Activated T-cell treated with anti-CD3 and anti-CD28 coated beads, Interleukin-2, amount 50 U/mL, for 4 hours (primary cell): ENCODE measurements at places on chromosomes 2 and 18. TPM values are rescaled to one million over a fixed set of nuclear protein-coding genes. Genes with fewer than 3 reads are reported as not detected.

DNA sequence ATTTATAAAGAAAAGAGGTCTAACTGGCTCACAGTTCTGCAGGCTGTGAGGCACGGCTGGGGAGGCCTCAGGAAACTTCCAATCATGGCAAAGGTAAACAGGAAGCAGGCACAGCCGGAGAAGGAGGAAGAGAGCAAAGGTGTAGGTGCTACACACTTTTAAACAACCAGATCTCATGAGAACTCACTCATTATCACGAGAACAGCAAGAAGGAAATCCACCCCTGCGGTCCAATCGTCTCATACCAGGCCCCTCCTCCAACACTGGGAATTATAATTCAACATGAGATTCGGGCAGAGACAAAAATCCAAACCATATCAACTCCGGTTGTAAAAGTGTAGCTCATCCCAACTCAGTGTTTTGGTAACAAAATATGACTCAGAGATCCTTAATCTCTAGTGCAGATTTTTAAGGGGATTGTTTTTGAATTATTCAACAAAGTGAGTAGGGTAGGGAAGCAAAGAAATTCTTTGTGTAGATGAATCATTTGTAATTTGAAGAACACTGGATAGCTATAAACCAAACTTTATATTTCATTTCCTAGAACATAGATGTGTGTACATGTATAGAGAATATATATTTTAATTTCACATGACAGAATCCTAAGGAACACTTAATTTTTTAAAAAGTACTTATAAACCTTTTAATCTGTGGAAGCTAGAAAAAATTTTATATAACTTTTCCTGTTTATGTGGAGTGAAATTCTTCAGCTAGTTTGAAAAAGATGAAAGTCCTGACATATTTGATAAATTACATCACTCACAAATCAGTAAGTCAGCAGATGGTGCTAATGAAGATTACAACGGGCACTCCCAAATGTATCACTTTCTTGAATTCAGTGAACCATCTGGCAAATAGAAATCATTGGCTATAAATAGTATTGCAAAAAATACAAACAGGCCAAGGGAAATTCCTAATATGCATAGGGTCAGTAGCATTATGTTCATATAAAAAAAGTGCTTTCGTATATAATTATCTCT, 130.1 kb downstream of the OLA1 start:
- no peak for DNase-seq

GRCh38 chr18:26536032-26536431, 12.3 kb downstream of the KCTD1 start:
- DNase-seq: no peak

DNA sequence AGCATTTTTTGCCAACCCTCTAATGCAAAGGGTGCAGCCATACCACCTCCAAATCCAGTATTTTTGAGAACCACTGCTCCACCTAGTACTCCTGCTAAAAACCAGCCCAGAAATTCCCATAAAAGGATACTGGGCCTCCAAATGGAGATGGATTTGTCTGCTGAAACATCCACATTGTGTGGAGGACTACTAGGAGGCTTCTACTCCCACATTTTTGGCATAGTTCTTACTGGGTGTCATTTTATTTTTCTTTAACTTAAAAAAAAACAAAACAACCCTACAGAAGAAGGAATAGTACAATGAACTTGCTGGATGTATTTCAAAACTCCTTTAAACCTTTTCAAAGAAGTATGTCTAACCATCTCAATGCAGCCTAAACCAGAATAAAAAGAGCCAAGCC, 219.2 kb downstream of the SRBD1 start:
- no peak for DNase-seq

DNA sequence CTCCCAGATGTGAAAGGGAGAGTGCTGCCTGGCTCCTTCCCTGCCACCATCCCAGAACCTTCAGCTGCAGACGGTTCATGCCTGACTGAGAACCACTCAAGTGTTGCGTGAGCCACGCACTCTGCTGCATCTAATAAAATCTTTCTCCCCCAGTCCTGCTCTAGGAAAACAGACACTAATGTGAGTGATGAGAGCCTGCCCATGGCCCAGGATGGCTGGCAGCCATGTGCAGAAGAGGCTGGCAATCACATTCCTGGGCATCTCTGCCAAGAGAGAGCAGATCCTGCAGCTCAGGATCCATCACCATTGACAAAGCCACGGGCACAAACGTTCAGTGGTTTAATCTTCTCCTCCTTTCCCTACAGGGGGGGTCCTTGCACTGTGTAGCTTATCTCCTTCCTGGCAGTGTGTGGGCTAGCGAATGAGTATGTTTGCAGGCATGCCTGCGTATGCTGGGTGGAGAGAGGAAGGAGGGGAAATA, 477.5 kb downstream of the SLC4A3 start:
- no peak for DNase-seq

- no peak for DNase-seq
Measured at GRCh38 chr2:84319581-84319980, 139.5 kb downstream of the SUCLG1 start.

DNA sequence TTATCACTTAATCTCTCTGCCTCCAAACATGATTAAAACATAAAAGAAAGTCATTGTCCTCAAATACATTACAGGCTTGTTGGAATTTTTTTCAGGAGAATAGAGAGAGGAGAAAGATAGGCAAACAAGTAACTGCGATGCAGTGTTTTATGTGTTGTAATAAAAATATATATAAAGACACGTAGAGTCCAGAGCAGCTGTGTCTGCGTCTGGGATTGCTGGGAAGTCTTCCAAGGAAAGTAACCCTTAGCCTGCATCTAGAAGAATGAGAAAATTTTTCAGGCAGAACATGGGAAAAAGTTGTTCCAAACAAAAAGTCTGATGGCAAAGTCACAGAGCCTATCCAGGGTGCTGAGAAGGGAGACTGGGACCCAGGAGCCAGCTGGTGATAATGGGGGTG, 91.8 kb upstream of the ST6GAL2 start:
- no peak for DNase-seq

- DNase-seq: no peak
Measured at GRCh38 chr2:26575836-26576564, 65.2 kb downstream of the CIB4 start.

DNA sequence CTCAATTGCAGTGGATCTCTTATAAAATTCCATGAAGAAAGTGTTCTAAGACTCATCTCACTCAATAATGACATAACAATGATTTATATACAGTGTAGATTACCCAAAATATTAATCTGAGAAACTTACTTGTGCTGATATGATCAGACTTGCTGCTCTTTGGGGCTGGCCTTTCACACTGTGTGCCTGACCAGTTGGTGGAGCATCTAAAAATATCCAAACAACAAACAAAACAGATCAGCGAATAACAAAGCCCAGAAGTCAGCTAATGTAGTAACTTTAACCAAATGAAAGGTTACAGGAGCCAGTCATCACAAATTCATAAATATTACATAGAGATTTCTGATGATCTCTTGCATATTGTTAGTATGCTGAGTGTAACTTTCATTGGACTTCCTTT, 1466.8 kb upstream of the NXPH2 start:
- DNase-seq: no peak

The GCKR gene
- total RNA-seq: not detected

The IL36RN gene
- total RNA-seq: 3.9 TPM

The HIBCH gene
- 23.1 TPM for total RNA-seq
